ENCODE measurements at places on chromosomes 2 and 18.
A peak's percentile ranks its signal among the peaks of the same experiment; 100 is the strongest.

DNA sequence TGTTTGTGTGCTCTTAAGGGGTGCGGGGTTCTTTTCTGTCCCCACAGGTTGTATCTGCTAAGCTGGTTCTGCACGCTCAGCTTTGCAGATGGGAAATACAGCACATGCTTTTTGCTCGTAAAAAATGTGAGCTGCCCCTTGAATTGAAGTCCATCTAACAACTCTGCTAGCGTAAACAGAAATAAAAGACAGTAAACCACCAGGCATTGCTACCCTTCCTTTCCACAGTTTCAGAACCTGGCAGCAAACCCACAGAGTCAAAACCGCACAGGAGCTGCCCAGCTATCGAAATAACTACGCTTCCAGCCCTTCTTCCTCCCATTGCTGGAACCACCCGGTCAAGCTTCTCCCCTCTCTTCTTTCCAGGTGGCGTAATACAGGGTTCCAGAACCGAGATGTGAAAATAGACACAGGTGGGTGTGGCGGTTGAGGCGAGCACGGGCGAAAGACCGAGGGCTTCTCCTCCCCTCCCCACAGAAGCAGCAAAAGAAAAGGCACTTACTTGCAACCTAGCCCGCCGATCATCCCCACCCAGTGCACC lies 479 bp downstream of the SCN9A start:
- no peak for DNase-seq

DNA sequence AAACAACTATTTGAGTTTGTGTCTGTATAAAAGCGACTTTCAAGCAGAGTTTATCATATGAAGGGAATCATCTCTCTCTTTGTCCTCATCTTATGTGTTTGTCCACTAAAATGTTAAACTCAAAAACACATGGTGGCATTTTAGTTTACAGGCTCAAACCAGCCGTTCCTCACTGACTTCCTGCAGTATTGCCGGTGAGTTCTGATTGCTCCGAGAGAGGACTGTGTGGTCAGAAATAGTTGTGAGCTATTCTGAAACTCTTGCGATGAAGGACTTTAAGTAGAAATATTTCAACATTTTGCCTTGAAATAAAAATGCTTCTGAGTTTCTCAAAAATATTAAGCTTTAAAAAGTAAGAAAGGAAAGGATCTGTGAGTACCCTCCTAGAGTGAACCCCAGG lies 163.2 kb upstream of the CAVIN2 start:
- DNase-seq, result no peak

- DNase-seq, result no peak
Measured at GRCh38 chr18:34153711-34154110, 71.0 kb downstream of the NOL4 start.

- DNase-seq, result no peak
Measured at GRCh38 chr2:885230-886071, 65.2 kb upstream of the SNTG2 start.

DNA sequence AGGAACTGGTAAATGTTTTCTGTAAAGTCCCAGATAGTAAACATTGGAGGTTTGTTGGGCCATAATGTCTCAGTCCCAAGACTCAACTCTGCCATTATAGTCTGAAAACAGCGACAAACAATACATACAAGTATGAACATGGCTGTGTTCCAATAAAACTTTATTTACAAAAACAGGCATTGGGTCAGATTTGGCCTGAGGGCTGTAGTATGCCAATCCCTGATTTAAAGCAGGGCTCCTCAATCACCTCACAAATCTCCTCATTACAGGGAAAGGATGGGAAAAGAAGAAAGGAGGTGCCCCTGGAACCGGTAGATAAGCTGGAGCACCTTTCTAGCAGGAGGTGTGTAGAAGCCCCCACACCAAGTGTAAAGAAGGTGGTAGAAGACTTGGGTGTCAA lies 48.9 kb upstream of the UPP2 start:
- no peak for DNase-seq

DNA sequence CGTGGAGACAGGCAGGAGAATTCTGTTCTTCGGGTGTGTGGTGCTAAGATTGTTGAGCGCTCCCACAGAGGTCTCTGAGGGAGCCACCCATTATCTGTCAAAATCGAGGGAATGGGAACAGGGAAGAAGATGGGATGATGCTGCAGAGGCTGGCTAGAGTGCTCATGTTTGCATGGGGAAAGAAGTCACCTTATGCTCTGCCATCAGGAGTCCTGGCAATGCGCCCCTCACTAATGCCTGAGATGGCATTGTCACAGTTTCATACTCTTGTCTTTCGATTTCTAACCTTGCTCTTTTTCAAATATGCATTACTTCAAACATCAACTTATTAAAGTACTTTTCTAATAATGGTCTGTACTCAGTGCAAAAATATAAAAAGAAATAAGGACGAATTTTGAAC lies 463.3 kb upstream of the CELF4 start:
- DNase-seq, result no peak

DNA sequence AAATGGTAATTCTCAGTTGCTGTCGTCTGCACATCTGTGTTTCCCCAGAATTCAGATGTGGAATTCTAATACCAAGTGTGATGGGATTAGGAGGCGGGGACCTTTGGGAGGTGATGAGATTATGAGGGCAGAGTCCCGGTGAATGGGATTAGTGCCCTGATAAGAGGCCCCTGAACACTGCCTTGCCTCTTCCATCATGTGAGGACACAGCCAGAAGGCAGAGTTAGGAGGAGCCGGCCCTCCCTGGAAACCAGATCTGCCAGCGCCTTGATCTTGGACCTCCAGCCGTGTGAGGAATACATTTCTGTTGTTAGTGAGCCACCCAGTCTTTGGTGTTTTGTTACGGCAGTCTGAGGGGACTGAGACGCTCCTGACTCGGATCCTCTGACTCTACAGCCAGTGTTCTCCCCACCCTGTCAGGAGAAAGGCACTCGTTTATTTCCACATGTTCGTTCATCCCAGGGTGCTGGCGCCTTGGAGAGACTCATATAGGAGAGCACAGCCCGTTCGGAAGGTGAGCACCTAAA lies 395.0 kb downstream of the ZNF516 start:
- peak; percentile 7 for DNase-seq

DNA sequence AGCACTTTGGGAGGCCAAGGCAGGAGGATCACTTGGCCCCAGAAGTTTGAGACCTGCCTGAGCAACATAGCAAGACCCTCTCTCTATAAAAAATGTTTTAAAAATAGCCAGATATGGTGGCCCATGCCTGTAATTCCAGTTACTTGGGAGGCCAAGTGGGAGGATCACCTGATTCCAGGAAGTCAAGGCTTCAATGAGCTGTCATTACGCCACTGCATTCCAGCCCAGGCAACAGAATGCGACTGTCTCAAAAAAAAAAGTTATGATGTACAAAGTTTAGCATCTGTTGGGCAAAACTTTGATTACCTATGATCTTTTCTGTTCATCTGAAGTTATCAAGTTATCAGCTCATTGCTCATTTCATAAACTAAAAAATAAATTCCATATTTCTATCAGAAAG lies 504.1 kb upstream of the PKDCC start:
- no peak for DNase-seq

DNA sequence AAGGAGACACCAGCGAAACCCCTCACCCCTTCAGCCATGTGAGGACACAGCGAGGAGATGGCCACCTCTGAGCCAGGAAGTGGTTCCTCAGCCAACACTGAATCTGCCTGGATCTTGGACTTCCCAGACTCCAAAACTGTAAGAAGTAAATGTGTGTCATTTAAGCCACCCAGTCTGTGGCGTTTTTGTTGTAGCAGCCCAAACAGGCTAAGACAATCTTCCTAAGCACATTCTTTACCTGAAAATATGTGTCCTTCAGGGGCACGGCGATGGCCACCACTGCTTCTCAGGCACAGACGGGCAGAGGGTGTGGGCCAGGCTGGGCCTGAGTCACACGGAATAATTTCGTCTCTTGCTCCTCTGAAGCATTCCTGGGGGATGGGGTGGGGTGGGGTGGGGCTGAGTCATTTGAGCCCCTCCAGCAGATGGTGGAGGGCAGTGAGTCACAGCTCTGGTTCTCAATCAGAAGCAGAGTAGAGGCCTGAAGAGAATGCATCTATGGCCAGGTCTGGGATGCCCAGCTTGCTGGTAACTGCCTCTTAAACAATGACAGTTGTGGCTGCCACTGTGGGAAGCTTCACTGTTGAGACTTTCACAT lies 142.4 kb downstream of the CAPN13 start:
- DNase-seq, result peak; percentile 67

GRCh38 chr2:191171708-191172355 lies 21.0 kb upstream of the STAT4 start:
- peak; percentile 30 for DNase-seq

- no peak for DNase-seq
Measured at GRCh38 chr2:217379807-217380206, 519.9 kb upstream of the TNP1 start.

DNA sequence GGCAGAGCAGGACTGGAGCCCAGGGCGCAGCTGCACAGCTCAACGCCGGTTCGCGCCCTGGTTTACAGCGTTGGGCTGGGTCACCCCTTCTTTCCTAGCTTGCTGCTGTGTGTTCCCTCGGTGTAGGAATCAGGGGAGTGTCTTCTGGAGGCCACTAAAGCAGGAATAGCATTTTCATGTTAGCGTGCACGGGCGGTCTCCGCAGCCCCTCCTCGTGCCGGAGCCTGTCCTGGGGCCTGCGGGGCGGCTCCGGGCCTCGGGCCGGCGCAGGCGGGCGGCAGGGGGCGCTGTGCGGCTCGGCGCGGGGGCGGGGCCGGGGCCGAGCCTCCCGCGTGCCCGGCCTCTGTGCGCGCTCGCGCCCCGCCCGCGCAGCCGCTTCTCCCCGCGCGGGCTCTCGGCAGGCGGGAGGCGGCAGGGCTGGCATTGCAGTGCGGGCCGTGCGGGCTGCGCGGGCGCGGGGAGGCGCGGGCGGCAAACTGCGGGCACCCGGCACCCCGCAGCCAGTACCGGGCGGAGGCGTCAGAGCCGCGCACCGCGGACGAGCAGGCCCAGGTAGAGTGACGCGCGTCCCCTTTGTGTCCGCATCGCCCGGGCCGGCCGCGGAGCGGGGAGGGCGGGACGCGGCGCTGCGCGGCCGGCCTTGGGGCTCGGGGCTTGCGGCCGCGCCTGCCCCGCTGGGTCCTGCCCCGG lies at the start of gene RNF144A:
RNF144A (plus strand) TSS at position 342 of the 690 bp plus-strand sequence. CDS start 79,515 bp downstream, outside the sequence.
- peak; percentile 83 for DNase-seq

- no peak for DNase-seq
Measured at GRCh38 chr2:166154685-166155338, 27.0 kb upstream of the SCN1A start.

DNA sequence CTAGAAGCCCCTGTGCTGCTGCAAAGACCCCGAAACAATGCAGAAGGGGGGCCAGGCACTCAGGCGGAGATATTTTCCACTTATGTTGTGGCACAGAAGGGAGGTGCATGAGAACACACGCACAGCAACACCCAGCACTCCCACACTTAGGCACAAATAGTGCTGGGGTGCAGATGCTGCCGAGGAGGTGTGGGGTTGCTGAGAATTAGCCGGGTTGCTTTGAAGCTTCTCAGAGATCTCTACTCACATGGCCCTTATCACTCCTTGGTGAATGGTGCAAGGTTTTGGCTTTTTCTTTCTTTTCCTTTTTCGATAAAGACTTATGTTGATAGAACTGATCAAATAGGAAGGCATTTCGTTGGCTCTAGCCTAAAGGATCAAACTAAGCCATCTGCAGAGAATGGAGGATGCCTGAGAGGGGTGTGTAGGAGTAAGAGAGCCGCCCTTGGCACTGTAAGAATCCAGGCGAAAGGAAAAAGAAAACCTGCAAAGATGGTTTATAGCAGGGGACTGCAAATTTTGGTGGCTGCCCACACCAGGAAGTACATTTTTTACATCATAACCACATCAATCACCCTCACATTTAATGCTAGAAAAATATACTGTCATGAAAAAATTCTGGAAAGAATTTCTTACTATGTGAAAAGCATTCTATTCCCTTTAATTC lies 27.9 kb upstream of the FHL2 start:
- no peak for DNase-seq

DNA sequence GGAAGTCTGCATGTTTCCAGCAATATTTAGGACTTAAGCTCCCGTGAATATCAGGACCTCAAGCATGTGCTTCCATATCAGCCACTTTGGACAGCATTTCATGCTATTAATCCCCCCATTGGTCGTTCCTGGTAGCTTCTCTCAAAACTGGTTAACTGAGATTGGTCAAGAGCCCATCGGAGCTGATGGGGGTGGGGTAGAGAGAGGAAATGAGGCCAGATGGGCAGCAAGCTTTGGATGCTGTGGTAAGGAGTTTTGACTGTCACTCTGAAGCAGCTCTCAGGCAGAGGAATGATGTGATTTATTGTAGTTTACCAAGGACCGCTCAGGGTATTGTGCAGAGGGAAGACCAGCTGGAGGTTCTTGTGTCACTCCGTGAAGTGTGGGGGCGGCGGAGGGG lies 81.8 kb downstream of the FAM168B start:
- no peak for DNase-seq

DNA sequence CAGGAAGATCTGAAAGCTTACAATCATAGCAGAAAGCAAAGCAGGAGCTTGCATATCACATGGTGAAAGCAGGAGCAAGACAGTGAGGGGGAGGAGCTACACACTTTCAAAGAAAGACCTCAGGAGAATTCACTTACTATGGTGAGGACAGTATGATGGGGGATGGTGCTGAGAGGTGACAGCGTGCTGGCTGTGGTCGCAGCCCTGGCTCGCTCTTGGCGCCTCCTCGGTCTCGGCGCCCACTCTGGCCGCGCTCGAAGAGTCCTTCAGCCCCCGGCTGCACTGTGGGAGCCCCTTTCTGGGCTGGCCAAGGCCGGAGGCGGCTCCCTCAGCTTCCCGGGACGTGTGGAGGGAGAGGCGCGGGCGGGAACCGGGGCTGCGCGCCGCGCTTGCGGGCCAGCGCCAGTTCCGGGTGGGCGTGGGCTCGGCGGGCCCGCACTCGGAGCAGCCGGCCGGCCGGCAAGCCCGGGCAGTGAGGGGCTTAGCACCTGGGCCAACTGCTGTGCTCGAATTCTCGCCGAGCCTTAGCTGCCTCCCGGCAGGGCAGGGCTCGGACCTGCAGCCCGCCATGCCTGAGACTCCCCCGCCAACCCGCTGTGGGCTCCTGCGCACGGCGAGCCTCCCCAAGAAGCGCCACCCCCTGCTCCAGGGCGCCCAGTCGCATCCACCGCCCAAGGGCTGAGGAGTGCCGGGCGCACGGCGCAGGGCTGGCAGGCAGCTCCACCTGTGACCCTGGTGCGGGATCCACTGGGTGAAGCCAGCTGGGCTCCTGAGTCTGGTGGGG lies 131.9 kb upstream of the SPATS2L start:
- no peak for DNase-seq

Measured in tongue (tissue), 3 donors.